Germinal center (tissue), 1 donor: ENCODE measurements at places on chromosomes 3 and 15.

DNA sequence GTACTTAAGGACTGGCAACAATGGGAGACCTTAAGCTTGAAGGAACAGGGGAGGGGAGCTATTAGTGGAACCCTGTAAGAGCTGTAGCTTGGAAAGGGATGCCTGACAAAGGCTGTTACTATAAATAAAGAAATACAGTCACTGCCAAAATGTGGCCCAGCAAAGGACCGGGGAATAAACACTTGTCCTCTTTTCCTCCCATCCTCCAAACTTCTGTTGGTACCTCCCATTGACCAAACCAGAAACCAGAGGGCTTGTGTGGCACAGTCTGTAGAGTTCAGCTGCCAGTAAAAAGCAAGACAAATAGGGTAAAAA, 25.1 kb upstream of the TCF12 start:
- DNase-seq, result no peak

- no peak for DNase-seq
Measured at GRCh38 chr15:52689562-52689961, 10.4 kb upstream of the ATOSA start.

DNA sequence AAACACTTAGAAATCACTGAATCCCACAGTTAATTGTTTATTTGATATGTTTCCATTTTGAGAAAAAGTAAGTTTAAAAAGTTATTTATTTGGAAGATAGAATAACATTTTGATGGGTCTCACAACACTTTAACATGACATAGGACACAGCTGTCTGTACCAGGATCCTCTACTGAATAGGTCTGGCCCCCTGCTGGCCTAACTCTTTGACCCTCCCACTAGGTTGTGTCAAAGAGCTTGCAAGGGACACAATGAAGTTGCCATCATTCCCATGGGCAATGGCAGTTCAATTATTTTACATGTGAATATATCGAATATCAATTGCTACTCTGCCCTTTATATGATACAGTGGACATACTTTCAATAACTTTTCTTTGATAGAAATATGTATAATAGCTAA, 138.9 kb downstream of the EPHA3 start:
- DNase-seq, result no peak

- DNase-seq, result no peak
Measured at GRCh38 chr15:68347392-68347791, 69.8 kb downstream of the FEM1B start.

- no peak for DNase-seq
Measured at GRCh38 chr15:63146684-63147083, 10.6 kb downstream of the RPS27L start.

DNA sequence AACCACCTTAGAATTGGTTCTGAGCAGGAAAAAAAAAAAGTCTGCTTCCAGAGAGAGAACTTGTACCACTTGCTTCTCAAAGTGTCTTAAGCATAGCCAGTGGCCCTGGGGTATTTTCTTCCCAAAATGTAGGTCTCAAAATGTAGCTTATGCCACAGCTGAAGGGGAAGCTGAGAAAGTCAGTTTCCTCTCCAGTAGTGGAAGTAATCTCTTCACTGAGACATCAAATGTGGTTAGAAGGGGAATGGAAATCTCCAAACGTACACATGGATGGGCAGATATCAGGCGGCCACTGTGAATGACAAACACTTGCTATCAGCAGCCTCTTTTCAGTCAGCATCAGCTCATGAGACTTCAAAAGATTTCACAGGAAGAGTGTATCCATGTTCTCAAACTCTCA, 841.2 kb downstream of the TUSC7 start:
- no peak for DNase-seq

GRCh38 chr3:97201814-97202213, 387.4 kb downstream of the EPHA6 start:
- no peak for DNase-seq
